CD4-positive, alpha-beta T cell treated with Interleukin-6 at 100 ng/mL for 8 hours (primary cell): ENCODE measurements at places on chromosomes 12 and 14.

DNA sequence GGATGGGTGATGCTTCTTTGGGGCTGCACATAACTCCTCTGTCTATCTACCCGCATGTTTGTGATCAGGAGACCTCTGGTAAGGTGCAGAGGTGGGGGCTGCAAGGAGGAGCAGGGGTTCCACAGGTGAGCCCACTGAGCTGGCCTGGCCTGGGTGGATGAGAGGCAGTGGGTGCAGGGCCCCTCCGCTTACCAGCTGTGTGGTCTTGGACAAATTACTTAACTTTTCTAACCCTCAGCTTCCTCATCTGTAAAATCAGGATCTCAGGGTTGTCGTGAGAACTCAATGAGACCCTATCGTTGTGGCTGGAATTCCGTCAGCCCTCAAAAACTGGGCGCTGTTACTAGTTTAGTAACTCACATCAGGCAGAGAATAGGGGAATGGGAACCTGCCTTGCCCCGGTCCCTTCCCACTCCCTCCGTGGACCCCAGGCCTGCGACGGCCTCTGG lies 7.5 kb downstream of the PTPN6 start:
- DNase-seq = no peak

- DNase-seq = no peak
Measured at GRCh38 chr14:100846309-100846859, 20.5 kb downstream of the MEG3 start.

DNA sequence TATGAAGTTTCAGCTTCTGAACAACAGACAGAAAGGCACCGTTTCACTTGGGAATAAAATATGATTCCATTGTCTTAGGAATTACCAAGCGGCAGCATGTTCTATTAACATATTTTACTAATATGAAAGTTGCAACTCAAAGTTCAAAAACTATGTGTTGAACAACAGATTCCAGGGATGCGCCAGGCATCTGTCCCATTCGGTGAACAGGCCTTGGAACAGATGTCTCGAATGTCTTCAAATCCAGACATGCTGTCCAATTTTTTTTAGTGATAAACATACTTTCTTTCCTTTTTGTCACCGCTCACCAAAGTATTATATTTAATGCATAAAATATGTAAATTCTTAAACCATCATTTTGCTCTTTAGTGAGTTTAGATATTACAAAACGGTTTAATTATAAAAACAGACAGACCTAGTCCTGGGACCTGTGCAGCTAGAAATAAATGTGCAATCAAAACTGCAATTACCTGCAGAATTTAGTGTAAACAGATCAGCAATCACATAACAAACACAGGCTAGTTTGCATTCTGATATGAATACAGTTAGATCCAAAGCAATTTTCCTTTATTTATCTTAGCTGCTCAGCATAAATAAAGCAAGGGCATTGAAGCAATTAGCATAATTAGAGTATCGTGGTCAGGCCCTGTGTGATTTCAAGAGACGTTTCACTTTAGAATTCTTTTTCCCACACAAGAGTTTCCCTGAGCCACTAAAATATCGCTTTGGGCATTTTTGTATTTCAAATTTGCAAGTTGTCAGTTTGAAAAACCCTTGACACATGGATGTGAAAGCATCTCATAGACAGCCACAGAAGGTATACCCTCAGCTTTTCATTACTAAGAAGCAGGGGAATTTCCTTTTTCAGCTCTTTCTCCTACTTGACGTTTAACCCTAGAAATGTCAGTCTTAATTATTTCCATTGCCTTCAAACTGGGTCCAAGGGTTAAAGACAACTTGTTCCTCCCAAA lies 420.8 kb downstream of the EGLN3 start:
- DNase-seq = no peak

- DNase-seq = no peak
Measured at GRCh38 chr12:109386059-109386433, 38.3 kb downstream of the MYO1H start.

DNA sequence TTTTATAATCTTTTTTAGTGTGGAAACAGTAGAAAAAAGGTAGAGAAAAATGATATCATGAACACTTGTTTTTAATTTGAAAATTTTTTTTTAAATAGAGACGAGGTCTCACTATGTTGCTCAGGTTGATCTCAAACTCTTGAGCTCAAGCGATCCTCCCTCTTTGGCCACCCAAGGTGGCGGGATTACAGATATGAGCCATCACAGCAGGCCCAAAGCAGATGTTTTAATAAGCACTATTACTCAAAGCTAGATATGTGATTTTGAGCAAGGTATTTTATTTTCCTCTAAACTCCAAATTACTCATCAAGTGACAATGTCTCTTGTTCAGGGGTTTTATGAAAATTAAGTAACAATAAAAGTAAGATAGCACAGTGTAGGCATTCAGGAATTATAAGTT lies 10.7 kb upstream of the WDR89 start:
- DNase-seq = no peak

GRCh38 chr14:97572583-97573458 lies 775.6 kb downstream of the VRK1 start:
- no peak for DNase-seq

- DNase-seq = no peak
Measured at GRCh38 chr14:104972301-104973134, 5.7 kb downstream of the AHNAK2 start.

- DNase-seq = no peak
Measured at GRCh38 chr12:130199581-130200390, 37.5 kb downstream of the FZD10 start.

DNA sequence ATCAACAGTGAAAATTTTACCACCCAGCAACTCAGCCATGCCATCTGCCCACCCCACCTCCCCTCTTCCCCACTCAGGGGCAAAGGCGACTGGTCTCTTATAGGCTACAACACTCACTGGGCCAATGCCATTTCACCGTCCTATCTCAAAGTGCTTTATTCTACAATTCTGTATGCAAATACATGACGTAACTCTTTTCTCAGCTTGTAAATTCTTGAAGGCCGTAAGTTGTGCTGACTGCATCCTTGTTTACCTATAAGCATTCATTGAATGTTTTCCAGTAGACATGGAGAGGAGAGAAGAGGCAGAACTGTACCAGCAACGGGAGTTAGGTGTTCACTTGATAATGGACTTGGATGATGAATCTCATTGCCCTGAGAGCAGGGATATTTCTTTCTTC lies 15.6 kb downstream of the BCL2L14 start:
- DNase-seq = no peak

DNA sequence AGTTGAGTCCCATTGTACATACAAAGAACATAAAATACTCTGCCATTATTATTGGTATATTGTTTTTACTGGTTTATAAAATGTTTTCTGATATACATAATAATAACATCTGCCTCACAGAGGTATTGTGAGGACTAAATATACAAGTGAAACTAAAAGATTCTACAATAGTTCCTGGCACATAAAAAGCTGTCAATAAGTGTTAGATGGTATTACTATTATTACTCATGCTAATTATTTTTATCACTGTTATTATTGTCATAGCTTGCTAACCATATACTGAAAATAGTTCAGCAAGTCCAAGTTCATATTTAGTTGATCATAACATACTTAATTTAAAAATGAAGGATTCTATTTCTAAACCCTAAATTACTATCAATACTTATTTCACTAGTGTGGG lies 34.4 kb downstream of the BTG1 start:
- no peak for DNase-seq

GRCh38 chr12:127025545-127025944 lies 1241.4 kb upstream of the TMEM132C start:
- no peak for DNase-seq

DNA sequence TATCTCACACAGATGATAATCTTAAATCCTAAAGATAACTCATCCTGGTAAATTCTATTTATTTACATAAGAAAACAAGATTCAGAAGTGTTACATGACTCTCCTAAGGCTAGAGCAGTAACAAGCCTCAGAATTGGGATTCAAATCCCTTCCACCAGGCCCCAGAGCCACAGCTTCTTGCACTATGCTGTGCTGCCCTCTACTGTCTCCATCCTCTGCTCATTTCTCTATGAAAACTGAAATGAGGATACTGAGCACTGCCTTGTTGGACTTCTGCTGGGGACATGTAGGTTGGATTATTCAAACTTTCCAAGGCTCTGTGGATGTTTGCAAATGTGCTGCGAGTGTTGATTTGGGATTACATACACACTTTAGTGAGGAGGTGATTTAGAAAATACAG lies 23.5 kb upstream of the C12orf50 start:
- no peak for DNase-seq

- DNase-seq = no peak
Measured at GRCh38 chr12:65634061-65634460, 190.2 kb upstream of the HMGA2 start.

GRCh38 chr12:124753228-124753591 lies 110.5 kb downstream of the SCARB1 start:
- no peak for DNase-seq

DNA sequence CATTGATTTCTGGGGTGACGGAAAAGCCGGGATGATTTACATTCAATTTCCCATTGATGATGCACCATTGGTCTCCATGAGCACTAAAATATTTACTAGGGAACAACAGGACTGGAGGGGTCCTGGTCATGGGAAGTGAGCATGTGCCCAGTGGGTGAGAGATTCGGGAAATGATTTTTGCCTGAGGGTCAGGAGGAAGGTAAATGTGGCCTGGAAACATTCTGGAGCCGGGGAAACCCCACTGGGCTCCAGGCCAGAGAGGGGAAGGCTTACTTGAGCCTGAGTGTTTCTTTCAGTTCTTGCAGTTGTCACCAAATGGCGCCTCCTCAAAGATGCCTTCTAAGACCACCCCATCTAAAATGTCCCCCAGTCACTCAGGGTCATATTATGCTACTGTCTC lies 532.3 kb upstream of the TBX3 start:
- DNase-seq = no peak
